ENCODE measurements at places on chromosomes 3 and 15.

DNA sequence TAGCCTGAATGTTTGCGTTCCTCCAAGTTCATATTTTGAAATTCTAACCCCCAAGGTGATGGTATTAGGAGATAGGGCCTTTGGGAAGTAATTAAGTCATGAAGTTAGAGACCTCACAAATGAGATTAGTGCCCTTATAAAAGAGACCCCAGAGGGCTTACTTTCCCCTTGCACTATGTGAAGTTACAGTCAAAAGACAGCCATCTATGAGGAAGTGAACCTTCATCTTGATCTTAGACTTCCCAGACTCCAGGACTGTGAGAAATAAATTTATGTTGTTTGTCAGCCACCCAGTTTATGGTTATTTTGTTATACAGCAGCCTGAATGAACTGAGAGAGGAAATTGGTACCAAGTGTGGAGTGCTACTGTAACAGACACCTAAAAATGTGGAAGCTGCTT is 74.4 kb downstream of the DAPK2 start:
- no peak for DNase-seq

GRCh38 chr15:36432161-36432560 is 147.3 kb upstream of the CDIN1 start:
- no peak for DNase-seq

DNA sequence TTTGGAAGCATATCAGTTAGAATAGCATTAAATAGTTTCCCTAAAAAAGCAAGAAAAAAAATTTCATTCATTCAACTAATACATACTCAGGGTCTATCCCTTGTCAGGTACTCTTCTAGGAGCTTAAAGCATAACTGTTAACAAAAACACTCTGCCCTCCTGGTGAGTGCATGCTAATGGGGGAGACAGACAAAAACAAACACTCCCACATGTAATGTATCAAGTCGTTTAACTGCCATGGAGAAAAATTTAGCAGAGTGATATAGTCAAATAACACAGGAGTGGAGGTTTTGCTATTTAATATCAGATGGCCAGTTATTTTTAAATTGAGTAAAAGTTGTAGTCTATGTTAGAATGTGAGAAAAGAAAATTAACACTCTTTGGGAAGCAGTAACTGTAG is 254.5 kb upstream of the RARB start:
- DNase-seq = no peak

GRCh38 chr3:197234947-197235914 is 63.2 kb downstream of the DLG1 start:
- no peak for DNase-seq

GRCh38 chr15:56871185-56871584 is 47.3 kb upstream of the TCF12 start:
- no peak for DNase-seq

- no peak for DNase-seq
Observed at GRCh38 chr3:16861432-16861831, 23.3 kb upstream of the PLCL2 start.

DNA sequence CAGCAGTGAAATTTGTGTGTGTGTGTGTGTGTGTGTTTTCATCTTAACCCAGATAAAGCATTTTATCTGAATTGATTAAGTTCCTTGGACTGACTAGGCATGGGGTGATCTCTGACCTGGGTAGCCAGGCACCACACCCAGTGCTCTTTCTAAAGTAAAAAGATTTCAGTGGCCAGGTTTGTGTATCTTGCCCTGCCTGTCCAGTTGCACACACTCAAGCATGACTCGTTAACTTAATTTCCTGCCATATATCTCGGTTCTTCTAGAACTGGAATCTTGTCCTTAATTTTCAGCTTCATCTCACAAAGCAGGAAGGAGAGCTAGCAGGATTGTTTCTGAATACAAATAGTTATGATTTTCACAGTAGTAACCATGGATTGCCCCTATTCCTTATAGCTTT is 17.0 kb downstream of the TM4SF18 start:
- no peak for DNase-seq

DNA sequence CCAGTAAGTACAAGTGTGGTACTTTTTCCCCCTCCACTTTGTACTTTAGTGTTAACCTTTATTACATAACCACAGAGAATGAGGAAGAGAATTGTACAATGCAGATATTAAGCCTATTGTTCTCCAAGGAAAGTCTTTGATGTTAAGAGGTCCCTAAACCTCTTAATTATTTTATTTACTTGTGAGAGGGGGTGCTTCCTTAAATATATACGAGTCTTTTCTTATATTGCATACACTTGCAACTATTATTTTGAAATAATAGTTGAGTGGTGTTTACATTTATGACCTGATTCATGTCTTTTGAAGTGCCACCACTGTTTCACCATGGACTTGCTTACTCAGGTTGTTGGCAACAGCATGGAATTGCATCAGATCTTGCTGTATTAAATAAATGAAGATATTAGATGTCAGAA is 10.1 kb downstream of the USP3 start:
- DNase-seq = no peak

DNA sequence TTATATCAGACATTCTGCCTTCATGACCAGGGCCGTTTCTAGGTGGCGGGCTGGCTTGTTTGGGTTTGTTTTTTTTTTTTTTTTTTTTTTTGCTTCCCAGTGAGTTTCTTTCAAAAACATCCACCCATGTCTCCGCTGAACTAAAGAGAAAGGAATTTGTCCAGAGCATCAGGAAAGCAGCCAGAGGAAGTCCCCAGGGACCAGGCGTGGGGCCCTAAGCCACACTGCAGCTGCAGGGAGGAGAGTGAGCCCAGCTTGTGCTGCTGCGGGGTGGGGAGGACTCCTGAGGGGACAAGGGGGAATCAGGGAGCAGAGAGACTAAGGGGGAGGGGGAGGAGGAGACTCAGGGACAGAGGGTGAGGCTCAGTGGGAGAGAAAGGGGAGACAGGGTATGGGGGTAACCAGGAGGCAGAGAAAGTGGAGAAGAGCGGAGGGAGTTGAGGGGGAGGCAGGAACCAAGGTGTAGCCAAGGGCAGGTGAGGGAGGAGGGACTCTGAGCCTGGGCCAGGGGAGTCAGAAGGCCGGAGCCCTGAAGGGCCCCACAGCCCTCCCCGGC is 49.5 kb downstream of the CYP11A1 start:
- DNase-seq = no peak

Data from HuH-7 (cell line).